ENCODE measurements at places on chromosomes 7 and 10.
A peak's percentile ranks its signal among the peaks of the same experiment; 100 is the strongest.

GRCh38 chr10:110324201-110324804 is 19.6 kb upstream of the SMNDC1 start:
- no peak for DNase-seq

- no peak for DNase-seq
These were observed 14.3 kb upstream of the ZMIZ1 start for GRCh38 chr10:79054203-79055099.

- DNase-seq: no peak
These were observed 122.3 kb downstream of the CNNM2 start for GRCh38 chr10:103040418-103040817.

GRCh38 chr7:158461824-158462223 is 125.8 kb downstream of the PTPRN2 start:
- no peak for DNase-seq

DNA sequence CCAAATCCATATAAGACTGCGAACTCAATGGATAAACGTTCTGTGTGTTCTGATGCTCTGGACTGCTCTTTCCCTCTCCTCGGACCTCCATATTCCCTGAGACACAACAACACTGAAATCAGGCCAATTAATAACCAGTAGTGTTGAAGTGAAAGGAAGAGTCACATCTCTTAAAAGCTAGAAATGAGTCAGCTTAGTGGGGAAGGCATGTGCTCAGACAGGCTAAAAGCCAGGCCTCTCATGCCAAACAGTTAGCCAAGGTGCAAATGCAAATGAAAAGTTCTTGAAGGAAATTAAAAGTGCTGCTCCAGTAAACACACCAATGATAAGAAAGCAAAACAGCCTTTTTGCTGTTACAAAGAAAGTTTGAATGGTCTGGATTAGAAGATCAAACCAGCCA is 29.3 kb downstream of the TNS3 start:
- DNase-seq: no peak

- no peak for DNase-seq
These were observed 60.6 kb downstream of the ARL5B start for GRCh38 chr10:18719811-18720210.

DNA sequence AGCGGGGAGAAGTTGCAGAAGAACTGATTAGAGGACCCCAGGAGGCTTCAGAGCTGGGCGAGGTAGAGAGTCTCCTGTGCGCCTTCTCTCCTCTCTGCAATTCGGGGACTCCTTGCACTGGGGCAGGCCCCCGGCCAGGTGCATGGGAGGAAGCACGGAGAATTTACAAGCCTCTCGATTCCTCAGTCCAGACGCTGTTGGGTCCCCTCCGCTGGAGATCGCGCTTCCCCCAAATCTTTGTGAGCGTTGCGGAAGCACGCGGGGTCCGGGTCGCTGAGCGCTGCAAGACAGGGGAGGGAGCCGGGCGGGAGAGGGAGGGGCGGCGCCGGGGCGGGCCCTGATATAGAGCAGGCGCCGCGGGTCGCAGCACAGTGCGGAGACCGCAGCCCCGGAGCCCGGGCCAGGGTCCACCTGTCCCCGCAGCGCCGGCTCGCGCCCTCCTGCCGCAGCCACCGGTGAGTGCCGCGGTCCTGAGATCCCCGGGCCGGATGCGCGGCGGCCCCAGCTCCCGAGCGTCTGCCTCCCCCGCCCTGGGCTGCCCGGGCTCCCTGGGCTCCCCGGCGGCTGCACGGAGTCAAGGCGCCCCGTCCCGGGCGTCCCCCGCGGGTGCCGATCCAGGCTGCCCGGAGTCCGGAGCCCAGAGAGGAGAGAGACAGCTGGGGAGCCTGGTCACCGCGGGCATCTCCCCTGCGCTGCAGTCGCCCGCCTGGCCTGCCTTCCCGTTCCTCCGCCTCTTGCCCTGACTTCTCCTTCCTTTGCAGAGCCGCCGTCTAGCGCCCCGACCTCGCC is at the start of gene PLAU:
Gene PLAU, plus strand, starts transcription at position 369 of the 789 bp plus-strand sequence. CDS start 424 bp downstream, outside the sequence.
- DNase-seq: no peak

- peak; percentile 31 for DNase-seq
These were observed 628 bp downstream of the PARP12 start for GRCh38 chr7:140062118-140062527.

DNA sequence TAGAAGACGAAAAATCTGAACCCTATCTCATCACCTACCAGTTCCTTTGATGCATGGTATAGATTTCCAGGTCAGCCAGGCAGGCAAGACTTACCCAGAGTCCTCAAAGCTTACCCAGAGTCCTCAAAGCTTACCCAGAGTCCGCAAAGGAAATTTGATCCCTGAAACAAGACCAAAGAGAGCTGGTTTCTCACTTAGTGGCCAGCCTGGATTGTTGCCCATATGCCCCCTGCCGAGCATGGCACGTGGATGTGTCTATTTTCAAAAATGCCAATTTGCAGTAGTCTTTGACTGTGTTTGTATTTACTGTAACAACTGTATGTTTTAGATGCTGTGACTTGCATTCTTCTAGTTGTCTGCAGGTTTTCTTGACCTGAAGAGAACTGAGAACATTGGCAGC is 120.2 kb upstream of the STARD3NL start:
- no peak for DNase-seq

DNA sequence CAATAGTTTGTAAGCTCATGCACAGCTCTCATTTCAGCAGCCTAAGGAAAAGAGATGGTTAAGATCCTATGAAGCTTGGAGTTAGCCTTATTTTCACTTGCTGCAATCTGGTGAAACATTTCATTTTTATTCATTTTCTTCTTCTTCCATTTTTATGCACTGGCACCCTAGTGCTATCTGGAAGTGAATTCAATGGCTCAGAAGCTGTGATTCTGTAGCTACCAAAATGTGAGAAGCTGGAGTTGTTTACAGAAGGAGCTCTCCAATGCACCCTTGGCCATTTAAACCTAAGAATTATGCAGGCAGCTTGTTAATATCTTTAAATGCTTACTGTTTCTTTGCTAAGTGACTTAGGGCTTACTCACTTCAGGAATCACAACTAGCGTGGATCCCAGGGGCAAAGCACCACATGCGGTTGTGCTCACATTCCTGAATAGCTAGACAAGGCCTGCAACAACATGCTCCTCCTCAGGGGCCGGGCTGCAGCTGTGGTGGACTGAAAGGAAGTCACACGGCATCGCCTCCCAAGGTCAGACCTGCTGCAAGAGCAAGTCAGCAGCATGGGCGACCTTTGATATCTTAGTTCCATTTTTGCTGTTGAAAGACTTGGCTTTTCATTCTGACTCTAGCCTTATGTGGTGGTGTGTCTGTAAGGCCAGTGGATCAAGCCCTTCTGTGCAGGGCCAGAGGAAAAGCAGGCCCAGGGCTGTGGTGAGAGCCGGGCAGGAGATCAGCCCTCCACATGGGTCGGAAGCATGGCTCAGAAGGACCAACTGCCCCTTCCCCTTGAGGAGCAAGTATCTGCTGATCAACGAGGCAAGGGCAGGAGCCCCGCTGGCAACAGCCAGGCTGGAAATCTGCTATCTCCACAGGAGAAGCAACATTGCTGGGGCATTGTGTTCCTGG is 91.9 kb upstream of the MBL2 start:
- no peak for DNase-seq

DNA sequence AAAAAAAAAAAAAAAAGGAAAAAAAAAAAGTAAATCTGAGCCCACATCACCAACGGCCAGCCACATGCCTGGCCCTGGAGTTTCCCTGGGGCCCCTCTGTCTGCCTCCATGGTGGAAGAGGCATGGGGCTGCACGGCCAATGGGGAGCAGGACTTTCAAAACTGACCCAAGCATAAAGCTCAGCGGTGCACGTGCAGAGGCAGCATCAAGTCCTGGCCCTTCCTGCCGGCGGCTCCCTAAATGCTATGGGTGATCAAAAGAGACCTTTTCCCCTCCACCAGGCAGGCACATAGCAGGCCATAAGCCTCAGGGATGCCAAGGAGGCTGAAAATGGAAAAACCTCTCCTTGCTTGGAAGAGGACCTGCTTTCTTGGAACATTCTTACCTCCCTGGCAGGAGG is 94.3 kb downstream of the OAT start:
- no peak for DNase-seq

GRCh38 chr10:124181656-124182055 is 88.3 kb upstream of the CHST15 start:
- no peak for DNase-seq

GRCh38 chr10:51097546-51097945 is 23.3 kb downstream of the PRKG1 start:
- no peak for DNase-seq

- no peak for DNase-seq
These were observed 250.8 kb downstream of the CCDC3 start for GRCh38 chr10:12750526-12751201.

DNA sequence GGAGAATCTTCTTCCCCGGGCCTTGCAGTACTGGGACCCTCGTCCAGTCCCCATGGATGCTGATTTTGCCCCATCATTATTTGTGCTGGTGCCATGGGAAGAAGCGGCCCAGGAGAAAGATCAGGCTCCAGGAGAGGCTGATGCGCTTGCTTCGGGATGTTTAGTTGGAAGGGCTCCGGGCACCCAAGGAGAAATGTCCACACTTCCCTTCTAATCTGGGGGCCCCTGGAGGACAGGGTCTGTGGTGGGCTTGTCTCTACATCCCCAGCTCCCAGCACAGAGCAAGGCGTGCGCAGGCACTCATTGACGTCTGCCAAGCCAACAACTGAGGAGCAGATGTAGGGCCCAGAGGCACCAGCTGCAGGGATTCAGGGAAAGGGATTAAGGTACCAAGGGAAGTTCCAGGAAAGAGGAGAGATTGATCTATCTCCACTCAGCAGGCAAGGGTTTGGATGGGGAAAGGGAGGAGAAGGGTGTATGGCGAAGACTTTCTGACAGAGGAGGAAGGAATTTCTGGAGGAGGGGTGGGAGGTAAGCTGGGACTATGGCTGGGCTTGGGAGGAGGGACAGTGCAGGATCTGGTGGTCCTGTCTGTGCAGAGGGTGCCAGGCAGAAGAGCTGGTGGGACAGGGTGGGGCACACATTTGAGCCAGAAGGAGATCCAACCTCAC is 38.7 kb upstream of the LEP start:
- DNase-seq: no peak

DNA sequence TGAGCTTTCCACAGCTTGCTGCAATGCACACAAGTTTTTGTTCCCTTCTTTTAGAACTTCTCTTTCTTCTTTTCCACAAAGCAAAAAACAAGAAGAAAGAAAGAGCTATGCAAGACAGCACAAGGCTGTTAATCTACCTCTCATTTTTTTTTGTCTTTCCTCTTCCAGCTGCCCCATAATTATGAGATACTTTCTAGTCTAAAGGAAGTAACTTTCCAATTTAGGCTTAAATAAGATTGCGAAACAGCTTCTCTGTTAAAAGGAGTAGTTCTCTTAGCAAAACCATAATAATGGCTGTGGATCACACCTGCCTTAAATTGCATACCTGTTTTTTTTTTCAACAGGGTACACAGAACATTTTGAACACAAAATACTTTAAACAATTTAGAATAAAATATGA is 56.0 kb downstream of the NDUFB2 start:
- DNase-seq: no peak

- DNase-seq: no peak
These were observed 32.4 kb downstream of the BPGM start for GRCh38 chr7:134679006-134679405.

GRCh38 chr7:134712196-134712595 is 65.5 kb downstream of the BPGM start:
- DNase-seq: no peak

DNA sequence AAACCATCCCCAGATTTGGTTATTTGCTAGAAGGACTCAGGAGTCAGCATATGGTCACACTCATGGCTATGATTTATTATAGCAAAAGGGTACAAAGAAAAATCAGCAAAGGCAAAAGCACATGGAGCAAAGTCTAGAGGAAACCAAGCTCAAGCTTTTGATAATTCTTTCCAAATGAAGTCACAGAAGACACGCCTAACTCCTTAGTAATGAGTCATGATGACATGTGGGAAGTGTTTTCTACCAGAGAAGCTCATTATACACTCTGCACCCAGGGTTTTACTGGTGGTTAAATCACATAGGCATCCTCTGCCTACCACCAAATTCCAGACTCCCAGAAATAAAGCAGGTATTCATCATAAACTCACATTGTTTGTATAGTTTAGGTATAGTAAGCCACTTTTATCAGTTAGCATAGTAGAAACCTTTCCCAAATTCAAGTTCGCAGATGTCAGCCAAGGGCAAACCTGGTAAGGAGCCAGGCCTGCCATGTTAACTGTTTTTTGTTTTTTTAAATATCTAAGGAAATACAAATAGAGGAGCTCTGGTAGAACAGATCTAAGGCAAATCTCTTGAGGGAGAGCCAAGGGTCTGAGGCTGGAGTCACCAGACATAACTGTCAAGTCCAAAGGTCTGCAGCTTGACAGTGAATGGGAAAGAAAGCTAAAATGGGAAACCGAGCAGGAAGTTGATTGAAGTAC is 15.4 kb upstream of the HIBADH start:
- DNase-seq: no peak

GRCh38 chr7:97025130-97025499 is 484 bp upstream of the DLX5 start:
- no peak for DNase-seq

DNA sequence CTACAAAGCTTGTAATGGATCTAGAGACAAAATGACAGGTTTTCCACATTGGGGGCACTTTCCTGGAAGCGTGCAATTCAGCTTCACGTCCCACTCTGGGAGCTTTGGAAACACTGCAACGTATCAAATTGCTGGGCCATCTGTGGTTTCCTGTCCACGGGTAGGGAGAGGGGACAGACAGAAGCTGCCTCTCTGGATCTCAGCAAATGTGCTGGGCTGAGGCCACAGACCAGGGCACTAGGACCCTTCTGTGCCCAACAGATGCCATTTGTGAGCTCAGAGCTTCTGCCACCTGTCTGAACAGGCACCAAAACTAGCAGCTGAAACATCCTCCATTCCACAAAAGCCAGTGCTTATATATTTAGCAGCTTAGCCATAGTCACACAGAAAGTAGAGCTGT is 40.9 kb upstream of the FRMD4A start:
- no peak for DNase-seq

GRCh38 chr7:120280743-120281142 is 7.8 kb downstream of the KCND2 start:
- DNase-seq: no peak

GRCh38 chr7:134905375-134905774 is 80.9 kb upstream of the AGBL3 start:
- no peak for DNase-seq

Data from stimulated activated CD4-positive, alpha-beta T cell treated with anti-CD3 and anti-CD28 coated beads, Interleukin-15, amount 100 ng/mL, for 1 hour (primary cell).